ENCODE measurements at places on chromosomes 7 and 10.

DNA sequence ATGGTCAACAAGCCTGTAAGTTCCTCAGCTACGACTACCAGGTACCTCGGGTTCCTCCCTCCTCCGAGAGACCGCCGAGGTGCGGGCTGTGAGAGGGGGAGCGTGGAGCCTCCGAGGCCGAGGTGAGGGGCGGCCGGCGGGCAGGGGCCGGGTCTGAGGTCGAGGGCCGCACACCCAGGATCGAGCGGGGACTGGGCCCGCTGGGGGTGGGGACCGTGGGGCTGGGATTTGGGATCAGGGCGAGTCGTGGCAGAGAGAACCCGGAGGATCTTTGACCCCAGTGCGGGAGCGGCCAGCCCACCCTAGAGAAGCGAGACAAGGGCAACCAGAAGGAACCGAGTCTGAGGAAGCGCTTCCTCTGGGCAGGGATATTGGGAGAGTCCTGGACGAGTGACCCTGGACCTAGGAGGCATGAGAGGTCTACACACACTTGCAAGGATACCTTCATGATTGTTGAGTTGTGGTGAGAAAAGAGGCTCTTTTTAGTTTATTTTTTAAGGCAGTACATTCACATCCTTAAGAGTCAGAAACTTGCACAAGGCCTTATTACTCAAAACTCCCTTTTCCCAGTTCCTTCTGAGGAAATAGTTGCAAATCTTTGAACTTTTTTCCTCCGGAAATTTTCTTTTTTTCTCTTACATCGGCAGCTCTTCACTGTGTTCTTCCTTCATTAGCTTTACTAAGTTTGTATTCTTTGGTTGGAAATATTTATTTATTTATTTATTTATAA lies 395 bp downstream of the ZNF487 start:
- no peak for DNase-seq

GRCh38 chr7:138974675-138975292 lies 6.4 kb downstream of the KIAA1549 start:
- DNase-seq: no peak

- DNase-seq: no peak
Observed at GRCh38 chr7:24757353-24758275, at the start of gene GSDME. Gene GSDME (minus strand): TSS chr7:24757464. CDS start chr7:24749774, 7,690 bp downstream.

DNA sequence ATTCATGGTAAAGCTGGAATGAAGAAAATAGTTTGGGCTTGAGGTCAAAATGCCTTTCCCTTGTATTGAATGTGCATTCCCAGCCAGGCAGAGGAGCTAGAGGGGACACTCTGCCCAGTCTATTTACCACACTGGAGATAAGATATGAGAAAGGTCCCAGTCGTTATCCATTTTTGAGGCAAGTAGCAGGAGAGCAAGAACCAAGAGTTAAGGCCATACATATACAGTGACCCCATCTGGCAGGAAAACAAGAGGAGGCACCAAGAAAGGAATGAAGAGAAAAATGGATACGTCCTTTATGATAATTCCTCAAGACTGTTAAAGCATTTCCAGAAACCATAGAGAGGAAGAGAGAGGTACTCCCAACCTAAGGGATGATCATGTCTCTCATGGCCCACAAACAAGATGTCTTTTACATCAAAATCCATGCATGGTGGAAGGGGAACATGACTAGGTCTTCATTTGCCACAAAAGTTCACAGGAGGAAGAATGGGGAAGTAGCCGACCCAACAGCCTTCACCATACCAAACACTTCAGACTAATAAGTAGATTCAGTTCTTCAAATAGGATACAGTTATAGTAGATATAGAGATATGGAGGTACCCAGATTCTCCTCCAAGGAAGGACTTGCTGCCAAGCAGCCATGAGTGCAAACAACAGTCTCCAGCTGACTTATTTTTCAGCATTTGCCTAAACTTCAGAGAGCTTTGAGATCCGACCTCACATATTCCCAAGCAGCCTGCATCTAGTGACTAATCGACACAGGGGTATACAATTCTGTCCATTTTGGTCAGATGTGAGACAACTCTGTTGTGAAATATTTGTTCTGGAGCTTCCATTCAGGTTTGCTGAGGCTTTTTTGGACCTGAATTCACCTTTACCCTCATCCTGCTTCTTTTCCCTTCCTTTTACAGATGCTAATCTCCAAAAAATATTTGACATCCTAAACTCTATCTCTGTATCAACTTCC lies 61.1 kb upstream of the CCDC71L start:
- DNase-seq: no peak

GRCh38 chr10:114368057-114368391 lies 36.3 kb downstream of the AFAP1L2 start:
- DNase-seq: no peak

DNA sequence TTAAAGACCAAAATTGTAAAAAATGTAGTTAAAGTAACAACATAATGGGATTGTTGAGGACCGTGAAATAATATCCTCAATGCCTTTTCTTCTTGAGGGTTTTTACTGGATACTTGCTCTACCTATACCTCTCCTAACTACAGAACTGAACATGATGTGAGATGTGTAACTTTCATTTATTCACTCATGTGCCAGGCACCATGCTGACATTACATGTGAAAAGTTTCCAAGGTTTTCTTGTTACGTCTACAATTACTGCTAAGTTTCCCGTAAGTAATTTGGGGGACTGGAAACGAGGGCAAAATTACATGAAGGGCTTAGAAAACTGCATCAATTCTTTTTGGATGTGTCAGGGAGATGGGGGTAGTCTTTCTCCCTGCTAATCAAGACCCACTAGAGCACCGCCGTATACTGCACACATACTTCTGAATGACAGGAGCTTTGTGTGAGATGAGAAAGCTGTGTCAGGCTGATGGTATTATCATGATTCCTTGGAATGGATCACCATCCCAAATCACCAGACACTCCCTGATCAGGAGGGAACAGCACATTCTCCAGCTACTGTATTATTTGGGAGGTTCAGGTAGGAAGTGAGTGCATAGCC lies 41.8 kb downstream of the PTPRZ1 start:
- DNase-seq: no peak

DNA sequence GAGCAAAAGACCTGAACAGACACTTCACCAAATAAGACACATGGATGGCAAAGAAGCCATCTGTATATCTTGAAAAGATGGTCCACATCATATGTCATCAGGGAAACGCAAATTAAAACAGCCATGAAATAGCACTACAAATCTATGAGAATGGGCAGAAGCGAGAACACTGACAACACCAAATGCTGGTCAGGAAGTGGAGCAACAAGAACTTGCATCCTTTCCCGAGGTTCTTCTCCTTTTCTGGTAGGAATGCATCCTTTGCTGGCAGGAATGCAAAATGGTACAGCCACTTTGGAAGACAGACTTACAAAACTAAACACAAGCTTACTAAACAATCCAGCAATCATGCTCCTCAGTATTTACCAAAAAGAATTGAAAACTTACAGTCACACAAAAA lies 60.0 kb downstream of the PIK3AP1 start:
- DNase-seq: no peak

- DNase-seq: no peak
Observed at GRCh38 chr10:73997461-73997786, 492 bp upstream of the VCL start.

- DNase-seq: no peak
Observed at GRCh38 chr10:103082683-103083082, 110.4 kb downstream of the NT5C2 start.

DNA sequence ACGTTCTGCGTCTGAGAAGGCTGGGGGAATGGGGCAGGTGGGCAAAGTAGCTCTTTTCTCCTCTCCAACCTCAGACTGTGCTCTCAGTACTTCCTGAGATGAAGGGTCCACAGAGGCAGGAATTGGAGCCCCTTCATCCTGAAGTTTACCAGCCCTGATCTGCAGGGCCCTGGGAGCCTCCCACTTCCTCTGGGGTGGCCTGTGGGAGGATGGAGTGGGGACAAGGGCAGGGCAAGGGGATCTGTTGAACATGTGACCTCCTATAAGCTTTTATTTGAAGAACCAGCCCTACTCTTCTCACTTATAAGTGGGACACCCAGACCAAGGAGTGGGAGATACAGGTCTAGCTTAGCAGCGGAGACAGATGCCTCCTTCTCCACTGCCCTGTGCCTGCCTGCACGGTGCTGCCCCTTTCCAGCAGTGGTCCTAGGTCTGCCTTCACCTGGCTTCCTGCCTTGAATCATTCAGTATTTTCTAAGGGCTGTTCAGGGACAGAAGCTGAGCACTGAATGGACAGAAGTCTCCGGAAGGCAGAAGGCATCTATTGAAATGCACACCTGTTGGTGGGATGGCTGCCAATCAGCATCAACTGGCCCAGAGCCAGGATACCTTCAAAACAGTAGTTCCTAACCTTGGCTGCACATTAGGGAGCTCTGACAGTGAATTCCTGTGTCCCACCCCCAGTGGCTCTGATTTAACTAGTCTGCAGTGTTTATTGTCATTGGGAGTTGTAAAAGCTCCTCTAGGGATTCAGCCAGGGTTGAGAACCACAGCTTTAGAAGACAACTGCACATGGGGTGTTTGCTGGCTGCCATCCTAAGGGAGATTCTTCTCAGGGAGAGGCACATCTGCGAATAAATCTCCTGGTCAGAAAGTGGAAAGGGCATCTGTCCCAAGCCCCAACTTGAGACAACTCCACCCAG lies 2.7 kb upstream of the ARHGAP22 start:
- no peak for DNase-seq

- no peak for DNase-seq
Observed at GRCh38 chr10:85531706-85532105, 834.9 kb downstream of the GRID1 start.

DNA sequence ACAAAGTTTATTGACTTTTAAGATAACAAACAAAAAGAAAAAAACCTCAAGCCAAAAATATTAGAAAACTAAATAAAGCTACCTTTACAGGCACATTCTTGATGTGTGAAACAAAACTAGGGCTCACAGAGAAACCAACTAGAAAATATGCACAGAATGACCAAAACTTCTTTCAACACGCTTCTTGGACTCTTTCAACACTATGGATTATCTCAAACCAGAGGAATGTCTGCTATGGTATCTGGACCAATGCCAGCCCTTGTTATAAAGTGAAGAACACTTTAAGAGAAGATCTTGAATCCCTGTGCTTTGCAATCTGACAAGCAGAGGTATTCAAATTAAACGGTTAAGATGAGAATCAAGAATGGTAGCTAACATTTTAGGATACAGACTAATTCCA lies 76.6 kb downstream of the DNAJC1 start:
- DNase-seq: no peak
